ENCODE measurements at places on chromosomes 1 and 21.

- no peak for DNase-seq
These were observed 13.2 kb downstream of the KRTAP26-1 start for GRCh38 chr21:30306884-30307283.

DNA sequence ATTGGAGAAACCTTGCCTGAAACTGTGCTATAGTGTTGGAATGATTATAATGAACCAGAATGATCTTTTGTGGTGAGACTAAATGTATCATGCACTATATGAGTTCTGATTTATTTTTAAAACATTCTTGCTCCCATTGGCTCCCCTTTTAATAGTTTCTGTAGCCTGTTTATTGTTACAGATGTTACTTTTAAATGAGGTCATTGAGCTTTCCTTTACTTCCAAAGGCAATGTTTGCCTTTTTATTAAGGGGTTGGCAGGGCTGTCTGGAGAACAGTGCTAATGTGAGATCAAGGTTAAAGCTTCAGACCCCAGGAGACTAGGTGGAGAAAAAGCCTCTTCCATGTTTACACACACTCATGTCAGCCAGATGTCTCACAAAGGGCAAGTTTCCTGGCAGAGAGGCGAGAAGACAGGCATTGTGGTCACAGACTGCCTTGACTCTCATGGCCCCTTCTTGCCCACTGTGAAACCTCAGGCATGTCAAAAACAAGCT is 120.6 kb upstream of the RAVER2 start:
- DNase-seq = no peak

DNA sequence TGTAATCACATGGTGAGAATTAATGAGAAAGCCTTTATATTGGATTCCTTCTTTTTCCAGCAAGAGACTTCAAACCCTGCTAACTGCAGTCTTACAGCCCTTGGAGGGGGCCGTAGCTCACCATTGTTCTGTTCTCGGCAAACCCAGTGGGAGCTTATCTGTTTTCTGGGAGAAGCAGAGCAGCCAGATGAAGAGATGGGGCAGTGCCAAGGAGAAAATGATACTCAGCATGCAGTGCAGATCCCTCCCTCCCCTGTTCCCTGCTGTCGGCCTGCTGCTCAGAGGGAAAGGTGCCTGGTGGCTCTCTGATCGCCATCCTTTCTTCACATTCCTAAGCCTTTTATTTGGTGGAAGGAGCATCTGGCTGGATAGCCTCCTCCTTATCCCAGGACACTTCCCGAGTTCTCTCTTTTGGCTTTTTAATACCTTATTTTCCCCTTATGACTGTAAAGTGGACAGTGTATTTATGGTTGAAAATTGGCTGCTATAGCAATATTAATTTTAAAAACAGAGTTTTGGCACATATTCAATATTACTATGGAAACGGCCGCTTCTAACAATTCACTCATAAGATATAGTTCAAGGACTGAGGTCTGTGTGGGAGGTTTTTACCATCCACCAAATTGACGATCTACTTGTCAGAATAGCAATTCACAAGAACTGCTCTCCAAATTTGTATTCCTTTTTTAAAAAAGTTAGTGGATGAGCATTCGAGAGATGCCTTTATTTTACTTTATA is 203.4 kb downstream of the CRB1 start:
- DNase-seq = no peak

DNA sequence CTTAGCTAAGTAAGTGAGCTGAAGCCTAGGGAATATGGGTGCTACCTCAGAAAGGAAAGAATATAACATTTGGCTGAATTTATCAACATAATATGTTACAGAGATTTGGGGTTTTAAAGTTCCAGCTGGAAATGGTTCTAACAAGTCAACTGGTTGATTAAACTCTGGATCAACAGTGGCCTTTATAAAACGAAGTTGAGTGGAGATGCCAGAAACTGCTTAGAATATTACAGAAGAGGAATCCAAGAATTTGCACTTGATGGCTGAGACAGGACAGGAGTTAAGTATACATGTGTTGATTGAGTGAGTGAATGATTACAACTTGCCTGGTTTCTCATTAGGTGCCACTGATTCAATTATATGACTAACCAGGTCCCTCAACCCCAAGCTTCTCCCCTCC is 7.4 kb upstream of the ZBTB17 start:
- DNase-seq = no peak

- DNase-seq = peak; percentile 72
These were observed 1.2 kb downstream of the GPR153 start for GRCh38 chr1:6259491-6260362.

GRCh38 chr1:46218443-46218842 is 15.3 kb downstream of the LURAP1 start:
- no peak for DNase-seq

- no peak for DNase-seq
These were observed 86.5 kb upstream of the ZC3H12A start for GRCh38 chr1:37387854-37388253.

- DNase-seq = no peak
These were observed 49.1 kb upstream of the IFNLR1 start for GRCh38 chr1:24235921-24236788.

DNA sequence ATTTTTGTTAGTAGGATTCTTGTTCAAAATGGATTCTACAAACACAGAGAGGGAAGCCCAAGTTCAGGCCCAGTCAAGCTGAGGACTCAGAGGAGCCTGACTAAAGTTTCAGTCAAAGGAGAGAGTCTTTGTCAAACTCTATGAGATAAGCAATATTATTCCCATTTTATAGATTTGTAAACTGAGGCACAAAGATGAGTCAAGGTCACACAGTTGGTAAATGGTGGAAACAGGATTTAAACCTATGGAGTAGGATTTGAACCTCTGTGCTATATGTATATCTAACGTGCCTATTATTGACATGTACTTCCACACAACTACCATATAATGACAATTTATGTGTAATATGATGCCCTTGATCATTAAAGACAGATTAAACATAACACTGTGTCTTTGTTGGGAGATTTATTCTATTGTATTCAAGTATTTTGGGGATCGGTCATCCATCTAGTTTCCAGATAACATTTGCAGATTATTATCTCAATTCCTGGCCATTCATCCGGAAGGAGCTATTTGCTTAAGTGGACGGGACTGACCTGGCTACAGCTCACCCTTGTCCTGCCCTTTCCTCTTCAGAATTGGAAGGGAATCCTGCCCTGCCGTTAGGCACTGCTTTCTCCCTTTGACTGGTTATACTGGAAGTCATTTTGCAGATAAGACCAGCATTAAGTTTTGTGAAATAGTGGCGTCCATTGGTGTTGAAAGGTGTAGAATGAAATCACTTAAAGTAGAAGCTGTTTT is 86.1 kb upstream of the LMO4 start:
- no peak for DNase-seq

DNA sequence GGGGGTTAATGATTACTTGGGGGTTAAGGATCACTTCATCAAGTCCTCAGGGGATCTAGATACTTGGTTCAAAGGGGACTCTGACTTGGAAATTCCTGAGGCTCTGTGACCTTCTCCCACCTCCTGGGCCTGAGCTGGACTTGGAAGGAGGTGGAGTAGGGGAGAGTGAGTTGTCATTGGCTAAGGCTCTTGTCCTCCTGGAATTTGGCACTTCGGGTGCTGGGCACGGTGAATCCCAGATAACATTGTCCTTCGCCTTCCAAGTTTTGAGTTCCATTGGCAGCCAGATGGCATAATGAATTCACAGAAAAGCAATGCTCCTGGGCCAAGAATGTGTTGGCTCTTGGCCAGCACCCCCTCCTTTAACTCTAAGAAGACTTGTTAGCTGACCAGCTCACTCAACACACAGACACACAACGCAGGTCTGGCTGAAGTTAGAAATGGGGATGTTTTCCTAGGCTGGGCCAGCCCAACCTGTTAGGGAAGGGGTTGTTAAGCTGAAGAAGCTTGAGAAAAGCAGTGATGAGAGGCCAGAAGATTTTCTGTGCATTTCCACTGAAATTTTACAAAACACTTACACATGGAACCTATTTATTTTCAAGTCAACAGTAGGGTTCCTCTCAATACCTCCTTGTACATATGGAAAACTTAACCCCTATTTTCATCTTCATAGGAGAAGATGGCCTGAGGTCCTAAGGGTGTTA is 29.7 kb downstream of the SLC26A9 start:
- no peak for DNase-seq

DNA sequence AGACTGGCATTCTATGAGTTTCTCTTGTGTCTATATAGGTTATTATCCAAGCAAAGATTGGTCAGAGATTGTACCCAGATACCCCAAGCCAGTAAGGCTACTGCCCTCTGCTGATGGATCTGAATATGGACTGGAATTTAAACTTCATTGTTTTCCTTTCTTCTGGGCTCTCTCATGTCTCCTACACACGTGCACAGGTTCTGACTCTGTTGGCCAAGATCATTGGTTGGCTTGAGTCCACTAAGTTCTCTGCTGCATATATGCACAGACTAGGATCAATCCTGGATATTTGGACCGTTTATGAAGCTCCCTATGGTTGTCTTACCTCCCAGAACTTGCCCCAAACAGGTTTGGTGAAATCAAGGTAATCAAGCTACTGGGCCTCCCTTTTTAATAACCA is 69.7 kb downstream of the CC2D1B start:
- peak; percentile 27 for DNase-seq

- peak; percentile 52 for DNase-seq
These were observed 7.3 kb upstream of the CACNA1S start for GRCh38 chr1:201119206-201120197.

GRCh38 chr1:32966900-32967299 is 2.3 kb upstream of the RNF19B start:
- DNase-seq = no peak

DNA sequence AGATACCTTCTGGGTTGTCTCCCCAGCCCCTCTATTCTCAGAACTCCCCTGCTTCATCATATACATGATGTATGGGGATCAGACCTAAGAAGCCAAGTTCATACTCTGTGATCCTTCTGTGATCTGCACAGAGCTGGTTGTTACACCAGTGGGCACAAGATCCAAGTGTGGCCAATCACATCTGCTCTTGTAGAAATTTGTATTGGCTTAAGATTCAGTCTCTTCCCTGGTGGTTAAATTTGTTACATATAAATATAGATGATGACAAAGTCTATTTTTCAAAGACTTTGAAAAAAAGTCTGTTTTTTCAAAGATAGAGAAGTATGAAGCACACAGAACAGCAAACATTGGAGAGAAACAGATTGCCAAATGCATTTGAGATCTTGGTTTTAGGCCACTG is 135.8 kb upstream of the FGGY start:
- no peak for DNase-seq

DNA sequence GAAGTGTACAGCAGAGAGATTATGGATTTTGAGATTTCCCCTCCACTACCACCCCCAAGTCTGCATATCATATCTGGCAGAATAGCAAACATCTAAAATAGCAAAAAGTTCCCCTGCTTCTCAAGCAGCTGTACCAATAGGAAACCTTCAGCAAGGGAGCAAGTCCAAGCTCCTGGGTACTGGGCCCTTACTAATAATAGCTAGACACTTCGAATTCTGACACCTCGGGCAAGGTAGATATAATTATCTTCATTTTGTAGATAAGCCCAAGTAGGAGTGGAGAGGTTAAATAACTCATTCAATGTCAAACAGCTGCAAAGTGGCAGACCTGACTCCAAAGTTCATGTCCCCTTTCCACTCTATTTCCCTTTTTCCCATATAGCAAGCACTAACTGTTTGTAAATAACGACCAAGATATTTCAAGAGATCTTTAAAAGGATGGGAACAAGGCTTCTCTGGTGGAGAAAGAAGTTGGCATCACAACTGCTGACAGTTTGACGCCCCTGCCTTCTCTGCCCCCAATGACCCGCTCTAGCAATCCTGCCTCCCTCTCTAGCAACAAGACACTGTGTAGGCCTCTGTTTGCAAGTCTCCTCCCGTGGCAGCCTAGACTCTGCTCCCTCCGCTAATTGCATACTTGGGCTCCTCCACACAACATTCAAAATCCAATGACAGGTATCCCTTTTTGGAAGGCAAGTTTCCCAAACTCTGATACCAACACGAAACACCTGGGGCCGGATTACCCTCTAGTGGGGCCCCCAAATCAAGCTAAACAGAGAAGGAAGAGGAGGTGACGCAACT is 18.7 kb upstream of the ADAR start:
- no peak for DNase-seq

GRCh38 chr1:230540421-230541155 is 101.7 kb upstream of the COG2 start:
- DNase-seq = no peak

- DNase-seq = no peak
These were observed 141.0 kb downstream of the TNFSF18 start for GRCh38 chr1:172909606-172910326.

GRCh38 chr1:67165468-67166041 is 699 bp upstream of the IL23R start:
- DNase-seq = no peak

DNA sequence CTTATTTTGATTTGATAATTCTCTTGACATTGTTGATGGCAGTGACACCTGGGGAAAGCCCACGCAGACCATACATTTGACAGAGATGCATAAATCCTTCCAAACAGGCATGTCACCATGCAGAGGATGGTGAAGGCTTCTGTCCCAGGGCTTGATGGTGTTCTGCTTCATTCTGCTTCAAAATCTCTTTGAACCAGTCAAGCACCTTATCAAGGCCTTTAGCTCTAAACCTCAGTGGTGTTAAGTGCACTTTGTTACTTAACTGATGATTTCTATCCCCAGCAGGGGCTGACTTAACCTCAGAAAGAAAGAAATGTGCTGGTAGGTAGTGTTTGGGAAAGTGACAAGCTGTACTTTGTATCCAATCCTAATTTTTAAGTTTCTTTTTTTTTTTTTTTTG is 81.1 kb downstream of the RRAGC start:
- no peak for DNase-seq

DNA sequence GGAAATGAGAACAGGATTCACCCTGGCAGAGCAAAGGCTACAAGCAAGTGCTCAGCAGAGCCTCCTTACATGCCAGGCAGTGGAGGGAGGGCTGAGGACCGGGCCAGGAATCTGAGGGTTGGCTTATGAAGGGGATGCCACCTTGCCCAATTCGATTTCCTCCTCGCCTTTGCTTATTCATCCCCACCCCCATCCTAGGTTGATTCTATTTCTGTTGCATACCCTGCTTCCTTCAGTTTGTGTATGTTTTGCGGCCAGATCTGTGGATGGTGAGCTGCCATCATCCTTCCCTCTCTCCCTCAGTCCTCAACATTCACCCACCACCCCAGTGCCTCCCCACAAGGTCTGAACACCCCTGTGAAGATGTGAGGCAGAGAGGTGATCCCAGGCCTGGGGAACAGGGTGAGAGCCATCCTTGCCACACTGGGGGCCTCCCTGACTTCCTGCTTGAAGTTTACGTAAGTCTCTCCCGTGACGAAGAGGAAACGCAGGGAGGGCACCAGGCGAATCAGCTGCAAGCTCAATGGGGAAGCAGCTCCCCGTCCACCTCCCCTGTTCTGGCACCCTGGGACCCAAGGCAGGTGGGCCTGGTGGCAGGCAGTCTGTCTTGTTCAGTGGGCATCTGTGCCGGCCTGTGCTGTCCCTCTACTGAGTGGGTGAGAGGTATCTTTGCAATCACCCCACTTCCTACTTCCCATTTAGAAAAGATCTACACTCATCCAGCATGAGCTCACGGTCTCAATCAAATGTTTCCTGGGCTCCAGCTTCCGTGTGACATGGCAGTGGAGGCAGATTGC is 50.6 kb upstream of the CNTN2 start:
- no peak for DNase-seq

All from CD4-positive, alpha-beta T cell treated with Interleukin-2 at 100 ng/mL for 4 hours (primary cell).